ENCODE measurements at places on chromosomes 3 and 15. TPM values are rescaled to one million over a fixed set of nuclear protein-coding genes. Genes with fewer than 3 reads are reported as not detected.

The LRRC2 gene
- total RNA-seq: 0.42 TPM

The PDE12 gene
- 20.6 TPM for total RNA-seq

DNA sequence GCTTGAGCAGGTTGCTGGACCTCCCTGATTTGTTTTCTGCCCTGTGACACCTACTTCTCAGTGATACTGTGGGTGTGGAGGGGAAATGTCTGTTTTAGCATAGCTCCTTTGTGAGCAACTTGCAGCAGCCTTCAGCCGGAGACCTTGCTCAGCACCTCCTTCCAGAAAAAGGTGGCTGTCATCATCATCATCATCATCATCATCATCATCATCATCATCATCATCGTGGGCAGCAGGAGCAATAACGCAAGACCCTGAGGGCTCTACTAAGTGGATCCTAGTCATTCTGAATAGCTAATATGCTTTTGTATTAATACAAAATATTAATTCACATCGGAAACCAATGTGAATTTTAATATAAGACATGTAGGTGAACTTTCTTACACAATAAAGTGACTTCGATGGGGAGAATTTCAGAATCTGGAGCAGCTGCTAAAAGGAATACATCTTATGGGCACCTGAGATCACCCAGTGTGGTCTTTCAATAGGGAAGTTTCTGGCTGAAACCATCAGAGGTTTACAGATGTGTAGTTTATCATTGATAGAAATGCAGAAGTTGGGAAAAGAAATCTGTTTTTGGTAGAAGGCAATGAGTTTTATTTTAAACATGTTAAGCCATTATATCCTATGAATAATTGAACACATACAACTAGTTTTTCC is 8.6 kb downstream of the GABRR3 start:
- H3K27me3 ChIP-seq: no peaks in the 10 kb centered on the region
- H3K4me1 ChIP-seq: no peaks in the 10 kb centered on the region
- no peak overlapping the region for H3K4me3 ChIP-seq

The ITIH1 gene
- total RNA-seq: not detected

The MYL3 gene
- not detected for total RNA-seq

- no peaks in the 10 kb centered on the region for H3K27me3 ChIP-seq
- H3K4me1 ChIP-seq: peaks cover 7% of the 10 kb centered on the region
- no peaks in the 10 kb centered on the region for H3K36me3 ChIP-seq
- H3K27ac ChIP-seq: no peak overlapping the region
- no peak overlapping the region for H3K4me3 ChIP-seq
- no peak for DNase-seq
Measured at GRCh38 chr3:194283221-194284006, 67.7 kb downstream of the CPN2 start.

- no peak overlapping the region for H3K4me3 ChIP-seq
- no peaks in the 10 kb centered on the region for H3K4me1 ChIP-seq
- no peak for DNase-seq
- no peaks in the 10 kb centered on the region for H3K36me3 ChIP-seq
Measured at GRCh38 chr3:5264896-5265770, 77.6 kb downstream of the EDEM1 start.
